BJ (cell line): ENCODE measurements at places on chromosomes 2 and 18.

DNA sequence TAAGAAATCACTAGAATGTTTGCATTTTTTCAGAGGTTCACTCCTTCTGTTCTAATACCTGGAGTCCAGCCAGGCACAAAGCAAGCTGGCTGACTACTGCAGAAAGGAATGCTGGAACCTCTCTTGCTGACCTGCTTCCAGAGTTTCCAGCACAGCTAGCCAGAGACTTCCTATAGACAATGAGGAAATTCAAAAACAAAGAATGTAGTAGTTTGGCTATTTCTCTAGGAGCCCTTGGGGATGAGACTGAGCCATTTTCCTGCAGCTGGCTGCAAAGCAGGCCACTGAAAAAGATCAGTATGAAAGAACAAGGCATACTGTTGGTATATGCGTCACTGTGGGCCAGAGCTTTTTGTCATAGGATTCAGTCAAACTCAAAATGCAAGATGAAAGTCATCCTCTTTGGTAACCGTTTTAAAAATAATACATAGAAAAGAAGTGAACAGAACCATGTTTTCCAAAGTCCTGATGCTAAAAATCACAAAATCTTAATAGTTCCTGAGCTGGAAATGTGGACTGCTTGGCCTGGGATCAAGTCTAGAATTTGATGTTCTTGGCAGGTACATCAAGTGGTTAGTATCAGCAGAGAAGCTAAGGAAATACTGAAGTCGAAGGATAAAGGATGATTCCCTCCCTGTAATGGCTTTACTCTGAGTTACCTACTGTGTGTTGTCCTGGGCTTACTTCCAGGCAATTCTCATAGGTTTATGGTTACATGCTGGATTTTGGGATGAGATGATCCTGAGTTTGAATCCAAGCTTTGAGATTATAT, 9.0 kb upstream of the DSEL start:
- DNase-seq = peak; percentile 88

GRCh38 chr2:20976527-20976926, 67.3 kb downstream of the APOB start:
- no peak for DNase-seq

- no peak for DNase-seq
These were observed 889.1 kb upstream of the NRXN1 start for GRCh38 chr2:51921076-51921475.

GRCh38 chr2:171487201-171487600, 35.1 kb upstream of the CYBRD1 start:
- DNase-seq = no peak

DNA sequence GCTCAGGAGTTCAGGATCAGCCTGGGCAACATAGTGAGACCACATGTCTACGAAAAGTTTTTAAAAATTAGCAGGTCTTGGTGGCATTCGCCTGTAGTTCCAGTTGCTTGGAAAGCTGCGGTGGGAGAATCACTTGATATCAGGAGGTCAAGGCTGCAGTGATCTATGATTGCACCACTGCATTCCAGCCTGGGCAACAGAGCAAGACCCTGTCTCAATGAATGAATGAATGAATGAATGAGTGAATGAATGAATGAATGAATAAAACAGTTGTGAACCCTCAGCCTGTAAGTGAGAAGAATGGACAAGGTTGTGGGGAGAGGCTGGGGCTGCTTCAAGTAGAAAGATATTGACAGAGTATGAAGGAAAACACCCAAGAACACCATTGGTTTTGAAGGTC, 48.0 kb downstream of the ARHGAP28 start:
- no peak for DNase-seq

DNA sequence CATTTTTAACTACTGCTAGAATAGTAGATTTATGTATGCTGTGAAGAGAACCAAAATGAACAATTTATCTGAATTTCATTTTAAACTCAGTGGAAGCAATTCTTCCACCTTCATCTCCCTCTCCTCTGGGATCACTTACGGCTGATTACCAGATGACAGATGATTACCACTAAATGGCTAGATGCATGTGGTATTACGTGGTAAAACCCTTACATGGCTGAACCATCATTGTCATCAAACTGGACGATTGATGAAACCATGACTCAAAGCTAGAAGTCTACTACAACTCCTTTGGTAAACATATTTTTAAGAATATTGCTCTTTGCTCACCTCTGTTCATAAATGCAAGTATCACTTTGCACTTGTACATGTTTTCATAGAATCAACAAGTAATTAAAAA, 48.5 kb upstream of the DOCK10 start:
- no peak for DNase-seq

GRCh38 chr18:42187611-42188380, 232.8 kb downstream of the PIK3C3 start:
- DNase-seq = no peak
